ENCODE measurements at places on chromosomes 13 and 19. TPM values are rescaled to one million over a fixed set of nuclear protein-coding genes. Genes with fewer than 3 reads are reported as not detected.

Gene RDH8
- total RNA-seq: not detected

Gene ZNF442
- 7.0 TPM for total RNA-seq

Gene GNG14
- total RNA-seq: not detected

Gene GSX1
- total RNA-seq: not detected

Gene ZNF561
- 49.1 TPM for total RNA-seq

Gene APOC4
- not detected for total RNA-seq

All from tongue (tissue), 3 donors.